Activated naive CD4-positive, alpha-beta T cell treated with Interleukin-2 at 50 U/mL for 16 hours (primary cell): ENCODE measurements at places on chromosomes 5 and 9.

DNA sequence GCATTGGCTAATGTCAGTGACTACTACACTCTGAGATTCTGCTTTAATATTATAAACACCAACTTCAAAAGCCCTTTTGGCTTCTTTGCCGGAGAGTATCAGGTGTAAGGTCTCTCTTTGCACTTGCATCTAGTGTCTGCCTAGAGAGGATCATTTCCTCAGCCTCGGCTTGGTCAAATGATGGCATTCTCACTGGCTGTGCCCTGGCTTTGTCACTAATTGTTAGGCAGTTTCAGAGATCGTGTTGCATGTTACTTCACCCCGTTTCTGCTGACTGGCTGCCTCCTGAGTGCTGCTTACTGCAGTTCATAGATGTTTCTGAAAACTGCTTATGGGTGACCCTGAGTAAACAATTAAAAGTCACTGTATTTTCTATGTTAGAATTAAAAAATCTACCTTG, 48.8 kb downstream of the SLC1A3 start:
- DNase-seq: no peak

DNA sequence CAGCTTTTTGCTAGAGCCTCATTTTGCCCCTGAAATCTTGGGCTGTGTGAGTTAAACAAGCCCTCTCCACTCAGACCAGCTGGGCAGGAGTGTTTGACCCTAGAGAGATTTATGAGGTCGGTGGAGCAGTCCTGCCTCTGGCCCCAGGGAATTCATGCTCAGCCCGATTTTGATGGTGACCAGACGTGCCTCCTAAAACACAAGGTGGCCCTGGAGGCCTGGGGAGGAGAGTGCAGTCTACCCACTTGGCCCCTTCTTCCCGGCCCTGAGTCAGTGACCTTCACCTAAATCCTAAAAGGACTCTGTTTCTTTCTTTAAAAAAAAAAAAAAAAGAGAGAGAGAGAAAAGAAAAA, 86.6 kb upstream of the SAP30L start:
- no peak for DNase-seq

DNA sequence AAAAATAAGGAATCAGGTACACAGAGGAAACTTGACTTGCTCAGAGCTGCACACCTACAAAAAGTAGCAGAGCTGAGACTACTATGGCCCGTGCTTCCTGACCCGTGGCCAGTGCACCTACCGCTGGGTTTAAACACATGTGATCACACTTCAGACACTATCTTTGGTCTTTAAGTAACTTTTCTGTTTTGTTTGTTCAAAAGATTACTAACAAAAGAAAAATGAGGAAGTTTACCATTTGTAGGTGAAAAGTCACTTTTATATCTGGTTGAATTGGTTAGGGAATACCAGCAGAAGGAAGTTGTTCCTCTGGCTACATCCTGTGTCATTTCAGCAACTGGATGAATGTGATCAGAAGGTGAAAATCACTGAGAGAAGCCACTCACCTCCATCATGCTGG, 6.5 kb upstream of the SYK start:
- no peak for DNase-seq

GRCh38 chr5:135052511-135053145, 18.6 kb upstream of the PITX1 start:
- no peak for DNase-seq

DNA sequence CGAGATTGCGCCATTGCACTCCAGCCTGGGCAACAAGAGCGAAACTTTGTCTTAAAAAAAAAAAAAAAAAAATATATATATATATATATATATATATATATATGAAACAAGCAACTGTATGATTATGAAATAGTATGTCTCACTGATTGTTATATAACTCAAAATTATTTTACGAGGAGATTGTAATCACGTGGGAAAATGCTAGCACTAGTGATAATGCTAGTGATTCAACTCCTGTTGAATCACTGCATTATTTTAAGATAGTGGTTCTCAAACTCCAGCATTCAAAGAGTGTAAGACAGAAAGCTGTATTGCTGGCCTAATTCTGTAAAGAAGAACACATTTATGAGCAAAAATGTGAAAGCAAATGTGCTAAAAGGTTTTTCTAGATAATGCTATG, 12.4 kb upstream of the PTPN3 start:
- no peak for DNase-seq
